ENCODE measurements at places on chromosomes 11 and 22.

- no peak for DNase-seq
Measured at GRCh38 chr11:113764527-113765219, 8.8 kb downstream of the ZW10 start.

GRCh38 chr11:123173040-123173855 lies 21.8 kb downstream of the CLMP start:
- DNase-seq = no peak

DNA sequence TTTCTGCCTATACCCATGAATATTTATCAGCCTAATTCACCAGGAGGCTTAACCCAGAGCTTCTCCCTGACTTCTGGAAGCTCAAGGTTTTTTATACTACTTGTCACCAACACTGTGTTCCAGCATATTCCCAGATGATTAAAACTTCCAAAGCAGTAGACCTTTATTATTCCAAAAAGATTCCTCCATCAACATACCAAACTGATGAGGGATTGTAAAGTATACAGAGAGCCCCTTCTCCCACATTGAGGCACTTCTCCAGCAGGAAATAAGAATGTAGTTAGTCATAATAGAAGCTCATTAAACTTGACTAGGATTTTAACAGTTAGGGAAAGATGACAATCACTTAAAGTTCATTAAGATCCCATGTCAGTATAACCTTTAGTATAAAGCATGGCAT lies 51.4 kb upstream of the CEP126 start:
- DNase-seq = no peak

GRCh38 chr11:1913271-1914060 lies 6.0 kb upstream of the TNNT3 start:
- no peak for DNase-seq

- no peak for DNase-seq
Measured at GRCh38 chr11:74507582-74507981, 14.1 kb upstream of the LIPT2 start.

- DNase-seq = no peak
Measured at GRCh38 chr22:17581056-17581455, 17.8 kb downstream of the SLC25A18 start.

DNA sequence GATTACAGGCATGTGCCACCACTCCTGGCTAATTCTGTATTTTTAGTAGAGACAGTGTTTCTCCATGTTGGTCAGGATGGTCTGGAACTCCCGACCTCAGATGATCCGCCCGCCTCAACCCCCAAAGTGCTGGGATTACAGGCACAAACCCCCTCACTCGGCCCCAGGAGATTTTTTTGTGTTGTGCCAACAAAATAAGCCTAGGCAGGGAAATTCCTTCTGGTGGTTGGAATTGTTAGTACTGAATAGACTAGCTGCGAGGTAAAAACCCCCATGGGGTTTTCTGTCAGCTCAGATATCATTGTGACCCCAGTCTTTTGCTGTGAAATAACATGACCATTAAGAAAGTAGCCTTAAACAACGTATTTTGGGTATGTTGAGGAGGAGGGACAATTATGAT lies 144.9 kb downstream of the BCR start:
- DNase-seq = no peak

GRCh38 chr11:78572394-78572793 lies 2.3 kb downstream of the NARS2 start:
- no peak for DNase-seq

DNA sequence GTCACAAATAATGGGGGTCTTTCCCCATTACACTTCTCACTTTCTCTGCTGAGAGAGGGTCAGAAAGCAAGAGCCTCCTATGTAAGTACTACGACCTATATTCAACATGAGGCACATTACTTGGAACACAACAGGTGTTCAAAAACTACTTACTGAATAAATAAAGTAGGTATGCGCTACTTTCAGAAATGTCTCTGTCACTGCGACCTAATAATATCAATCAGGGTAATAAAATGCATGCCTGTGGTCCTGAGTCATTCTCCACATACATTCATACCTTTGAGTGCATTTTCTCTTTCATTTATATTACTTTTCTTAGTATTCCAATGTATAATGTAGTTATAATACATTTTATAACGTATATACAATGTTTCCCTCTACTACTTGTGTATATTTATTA lies 838.9 kb downstream of the DLG2 start:
- DNase-seq = no peak

Data from stimulated activated CD4-positive, alpha-beta T cell treated with anti-CD3 and anti-CD28 coated beads, Interleukin-15, amount 100 ng/mL, for 24 hours (primary cell).